ENCODE measurements at places on chromosomes 16 and 17. TPM values are rescaled to one million over a fixed set of nuclear protein-coding genes. Genes with fewer than 3 reads are reported as not detected.

- no peak for DNase-seq
Observed at GRCh38 chr17:18950944-18951905, 740 bp upstream of the SLC5A10 start.

GRCh38 chr16:2912330-2913199 is 834 bp downstream of the FLYWCH1 start:
- DNase-seq: peak; percentile 52

DNA sequence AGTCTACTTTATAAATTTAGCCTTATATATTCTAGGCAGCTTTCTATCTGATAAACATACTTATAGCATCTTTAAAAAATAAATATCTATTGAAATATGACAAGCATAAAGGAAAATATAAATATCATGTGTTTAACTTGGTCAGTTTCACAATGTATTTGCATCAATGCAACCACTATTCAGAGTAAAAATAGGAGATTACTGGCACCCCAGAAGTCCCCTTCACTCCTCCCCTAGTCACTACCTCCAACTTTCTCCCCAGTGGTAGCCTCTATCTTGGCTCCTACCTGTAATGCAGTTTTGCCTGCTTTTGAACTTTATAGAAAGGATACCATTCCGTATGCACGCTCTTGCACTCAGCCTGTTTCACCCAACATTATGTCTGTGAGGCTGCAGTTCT is 3.2 kb upstream of the NOD2 start:
- DNase-seq: no peak

DNA sequence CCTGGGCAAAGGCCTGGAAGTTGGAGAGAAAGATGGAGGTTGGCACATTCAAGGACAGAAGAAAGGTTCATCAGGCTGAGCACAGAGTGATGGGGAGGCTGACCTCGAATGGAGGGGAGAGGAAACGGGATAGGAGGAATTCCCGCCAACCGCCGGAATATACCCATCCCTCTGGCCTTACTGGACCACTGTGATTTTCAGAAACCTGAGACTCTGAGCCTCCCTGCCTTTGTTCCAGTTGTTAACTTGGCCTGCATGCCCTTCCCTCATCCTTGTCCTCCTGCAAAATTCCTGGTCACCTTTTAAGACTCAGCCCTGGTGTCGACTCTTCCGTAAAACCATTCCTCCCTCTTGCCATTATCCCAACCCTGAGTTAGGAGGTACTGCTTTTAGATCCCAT is 107.6 kb downstream of the VAT1L start:
- DNase-seq: no peak

DNA sequence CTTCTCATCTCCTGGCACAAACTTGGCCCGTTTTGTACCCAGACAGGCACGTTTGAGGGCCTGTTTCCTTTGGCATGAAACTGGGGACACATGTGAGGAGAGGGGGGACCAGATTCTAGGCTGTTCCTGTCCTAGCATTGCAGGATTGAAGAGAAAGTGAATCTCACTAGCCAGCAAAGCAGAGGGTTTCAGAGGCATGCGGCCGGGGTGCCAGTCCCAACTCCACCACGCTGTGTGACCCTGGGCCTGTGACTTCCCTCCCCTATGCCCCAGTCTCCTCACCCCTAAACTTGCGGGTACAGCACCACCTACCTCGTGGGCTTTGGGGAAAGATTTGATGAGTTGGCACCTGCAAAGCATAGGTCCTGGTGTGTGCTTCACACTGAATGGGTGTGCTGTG is 53.5 kb upstream of the CIBAR2 start:
- DNase-seq: no peak

DNA sequence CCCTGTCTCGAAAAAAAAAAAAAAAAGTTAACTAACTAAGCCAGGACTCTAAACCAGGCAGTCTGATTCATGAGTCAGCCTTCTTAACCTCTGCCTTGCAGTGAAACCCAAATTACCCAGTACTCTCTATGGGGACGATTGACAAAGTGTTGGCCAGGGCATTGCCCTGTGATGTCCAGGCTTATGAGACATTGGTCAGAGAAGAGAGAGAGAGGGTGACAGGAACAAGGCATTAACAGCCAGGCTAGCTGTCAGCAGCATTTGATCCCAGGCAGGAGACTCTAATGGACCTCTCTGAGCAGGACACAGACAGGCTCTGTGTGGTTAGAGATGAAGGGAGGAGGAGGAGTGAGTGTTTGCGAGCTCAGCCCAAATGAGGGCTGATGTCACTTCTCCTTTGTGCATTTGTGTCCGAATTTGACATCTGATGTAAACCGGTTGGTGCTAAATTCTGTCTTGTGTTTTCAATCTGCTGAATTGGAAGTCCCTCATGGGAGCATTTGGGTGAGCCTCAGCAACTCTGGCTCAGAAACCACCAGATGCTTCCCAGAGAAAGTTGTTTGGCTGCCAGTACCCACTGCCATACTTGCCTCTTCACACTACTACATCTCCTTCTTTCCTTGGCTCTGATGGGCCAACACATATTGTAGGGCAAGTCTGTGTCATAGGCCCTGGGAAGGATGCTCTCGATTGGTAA is 4.3 kb upstream of the MYL4 start:
- DNase-seq: peak; percentile 15

DNA sequence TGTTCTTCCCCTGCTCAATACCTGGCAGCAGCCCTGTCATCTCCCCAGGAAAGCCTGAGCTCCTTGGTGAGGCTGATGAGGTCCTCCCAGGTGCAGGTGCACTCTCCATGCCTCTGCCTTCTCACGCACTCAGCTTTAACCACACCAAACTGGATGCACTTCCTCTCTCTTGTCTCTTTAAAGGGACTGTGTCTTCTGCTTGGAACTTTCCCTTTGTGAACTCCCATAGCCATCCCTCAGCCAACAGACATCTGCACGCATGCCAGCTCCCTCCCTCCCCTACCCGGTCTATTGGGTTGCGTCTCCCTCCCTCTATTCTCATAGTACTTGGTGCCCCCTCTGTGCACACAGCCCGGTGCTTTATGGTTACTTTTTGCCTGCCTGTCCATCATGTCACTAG is 231.2 kb downstream of the MSI2 start:
- no peak for DNase-seq

DNA sequence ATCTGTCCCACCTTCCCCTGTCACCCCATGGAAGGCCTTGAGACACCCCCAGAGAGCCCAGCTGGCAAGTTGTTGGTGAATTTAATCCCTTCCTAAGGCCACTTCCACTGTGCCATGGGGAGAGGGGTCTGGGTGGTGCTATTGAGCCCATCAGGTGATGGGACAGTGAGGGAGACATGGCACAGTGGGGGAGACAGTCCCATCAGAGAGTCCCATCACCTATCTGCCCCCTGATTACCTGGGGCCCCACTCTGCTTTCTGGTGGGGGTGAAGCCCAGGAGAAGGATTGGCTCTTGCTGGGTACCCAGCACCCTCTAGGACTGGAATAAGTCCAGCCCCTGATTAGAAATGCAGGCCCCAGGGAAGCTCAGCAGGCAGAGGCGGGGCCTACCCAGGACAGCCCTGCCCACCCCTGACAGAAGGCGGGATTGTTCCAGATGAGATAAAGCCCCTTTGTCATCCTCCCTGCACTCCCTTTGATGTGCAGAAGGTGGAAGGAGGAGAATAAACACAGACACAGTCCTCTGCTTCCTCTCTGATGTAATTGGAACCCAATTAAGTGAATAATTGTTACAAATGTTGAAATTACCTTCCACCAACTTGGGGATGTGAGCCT is 18.9 kb downstream of the TMEM132E start:
- peak; percentile 82 for DNase-seq

- no peak for DNase-seq
Observed at GRCh38 chr16:86604436-86605193, 26.3 kb downstream of the FOXL1 start.

- DNase-seq: no peak
Observed at GRCh38 chr16:30382111-30382881, at the start of gene SEPTIN1. Gene SEPTIN1, minus strand, starts transcription at chr16:30382561. Its CDS starts 19 bp downstream, at chr16:30382542.

DNA sequence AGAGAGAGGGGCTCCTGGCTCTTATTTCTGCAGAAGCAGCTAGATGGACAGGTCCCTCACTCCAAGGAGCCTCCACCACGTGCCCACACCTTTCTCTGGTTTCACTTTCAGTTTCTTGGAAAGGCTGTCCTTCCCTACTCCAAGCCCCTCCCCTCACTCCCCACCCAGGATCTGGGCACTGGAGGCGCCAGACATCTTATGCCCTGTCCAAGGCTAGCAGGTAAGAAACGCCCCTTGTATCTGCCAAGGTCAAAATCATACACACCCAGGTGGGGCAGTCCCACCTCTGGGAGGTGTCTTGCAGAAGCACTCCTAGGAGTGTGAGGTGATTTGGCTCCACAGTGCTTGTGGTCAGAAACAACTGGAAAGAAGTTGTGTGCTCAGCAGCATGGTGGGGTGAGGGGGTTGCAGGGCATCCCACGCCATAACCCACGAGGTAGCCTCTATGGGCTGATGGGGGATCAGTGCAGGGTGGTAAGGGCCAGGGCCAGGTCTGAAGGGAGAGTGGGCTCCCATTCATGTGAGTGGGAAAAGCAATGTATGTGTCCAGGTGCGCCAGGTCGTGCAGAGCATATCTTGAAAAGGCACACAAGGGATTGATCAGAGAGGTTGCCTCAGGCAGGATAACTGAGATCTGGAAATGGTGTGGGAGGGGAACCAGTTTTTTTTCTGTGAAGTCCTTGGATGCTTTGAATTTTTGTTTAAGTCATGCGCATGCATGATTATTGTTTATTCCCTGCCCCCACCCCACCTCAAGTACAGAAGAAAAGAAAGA is 31.8 kb upstream of the PRM1 start:
- DNase-seq: peak; percentile 47

GRCh38 chr16:86496929-86497461 is 13.3 kb upstream of the FOXF1 start:
- DNase-seq: no peak

- DNase-seq: no peak
Observed at GRCh38 chr16:1772362-1772907, at the start of gene EME2. Gene EME2, plus strand, starts transcription at chr16:1772810. Its CDS starts 418 bp downstream, at chr16:1773228.

DNA sequence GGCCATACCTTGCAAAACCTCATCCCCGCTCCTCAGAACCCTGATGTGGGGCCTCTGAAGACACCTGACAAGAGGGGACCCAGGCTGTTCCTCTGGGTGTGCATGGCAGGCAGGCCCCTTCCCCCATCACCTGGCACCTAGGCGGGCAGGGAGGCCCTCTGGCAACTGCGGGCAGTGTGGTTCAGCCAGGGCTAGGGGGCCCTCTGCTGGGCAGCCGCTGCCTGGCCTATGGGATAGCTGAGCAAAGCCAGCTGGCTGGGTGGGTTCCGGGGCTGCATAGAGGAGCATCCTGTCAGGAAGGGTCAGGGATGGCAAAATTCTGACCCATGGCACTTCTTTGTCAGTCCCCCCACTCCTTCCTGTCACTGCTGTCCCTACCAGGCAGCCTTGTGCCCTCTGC is 228.7 kb upstream of the ASIC2 start:
- DNase-seq: peak; percentile 14

GRCh38 chr17:40538019-40538935 is 27.0 kb downstream of the CCR7 start:
- no peak for DNase-seq

GRCh38 chr16:85663891-85664321 is 24.8 kb downstream of the GINS2 start:
- no peak for DNase-seq

DNA sequence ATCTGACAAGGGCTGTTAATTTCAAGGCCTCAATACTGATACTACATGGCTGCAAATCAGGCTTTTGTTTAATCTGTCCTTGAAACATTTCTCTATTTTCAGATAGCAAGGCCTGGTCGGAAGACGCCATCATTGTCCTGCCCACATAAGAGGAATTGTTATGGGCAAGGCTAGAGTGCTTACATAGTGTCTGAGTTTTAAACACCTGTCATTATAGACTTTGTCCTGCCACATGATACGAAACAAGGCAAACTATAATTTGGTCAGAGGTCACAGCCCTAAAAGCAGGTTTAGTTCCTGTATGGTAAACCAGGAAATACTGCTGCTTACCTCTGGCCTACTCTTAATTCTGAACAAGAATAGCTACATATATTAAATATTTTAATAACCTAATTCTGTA is 104.4 kb downstream of the SSH2 start:
- DNase-seq: no peak

DNA sequence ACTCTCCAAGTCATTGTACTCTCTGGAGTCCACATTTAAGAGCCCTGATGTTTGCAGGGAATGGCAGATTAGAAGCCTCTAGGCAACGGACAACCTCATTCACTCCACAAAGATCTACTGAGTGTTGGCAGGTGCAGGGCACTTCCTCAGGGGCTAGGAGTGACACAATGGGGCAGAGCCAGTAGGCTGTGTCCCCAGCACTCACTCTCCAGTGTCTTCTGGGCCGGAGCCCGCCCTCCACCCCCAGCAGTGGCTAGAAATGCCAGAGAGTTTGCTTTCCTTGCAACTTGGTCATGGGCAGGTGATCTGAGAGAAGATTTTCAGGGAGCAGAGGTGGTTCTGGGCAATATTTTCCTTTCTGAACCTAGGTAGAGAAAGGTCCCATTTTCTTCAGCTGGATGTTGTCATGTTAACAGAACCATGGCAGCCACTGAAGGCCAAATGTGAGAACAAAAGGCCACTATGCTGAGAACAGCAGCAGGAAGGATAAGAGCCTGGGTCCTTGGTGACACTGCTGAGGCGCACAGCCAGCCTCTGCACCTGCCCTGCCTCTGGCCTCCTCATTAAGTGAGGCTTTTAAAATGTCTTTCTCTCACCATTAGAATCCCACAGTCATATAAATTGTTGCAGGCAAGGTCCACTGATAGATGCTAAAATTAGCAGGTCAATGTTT is 96.2 kb downstream of the USP31 start:
- DNase-seq: no peak

GRCh38 chr16:29899516-29900101 is at the start of gene SEZ6L2:
Gene SEZ6L2, minus strand, starts transcription at chr16:29899550. Its CDS starts 531 bp downstream, at chr16:29899019.
- peak; percentile 91 for DNase-seq

GRCh38 chr17:65130832-65131231 is 6.3 kb upstream of the RGS9 start:
- no peak for DNase-seq

- DNase-seq: no peak
Observed at GRCh38 chr16:30603945-30604315, 6.3 kb downstream of the ZNF689 start.

GRCh38 chr16:3001316-3001715 is 11.4 kb upstream of the CLDN9 start:
- no peak for DNase-seq

- peak; percentile 38 for DNase-seq
Observed at GRCh38 chr16:4477966-4478365, 1.8 kb downstream of the HMOX2 start.

DNA sequence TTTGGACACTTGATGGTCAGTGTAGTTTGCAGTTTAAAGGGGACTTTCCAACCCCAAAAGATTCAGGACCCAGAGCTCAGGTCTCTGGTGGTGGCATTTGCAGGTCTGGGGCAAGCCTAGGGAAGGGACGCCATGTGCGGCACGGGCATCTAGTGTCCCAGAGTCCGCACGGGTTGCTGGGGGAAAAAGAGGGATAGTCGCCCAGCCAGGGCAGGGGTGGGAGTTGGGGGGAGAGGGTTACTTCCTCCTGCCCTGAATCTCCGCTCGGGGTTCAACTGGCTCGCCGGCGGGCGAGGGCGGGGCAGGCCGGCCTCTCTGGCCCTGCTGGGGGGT is 239 bp upstream of the CA7 start:
- no peak for DNase-seq

Gene C1QBP
- 647 TPM for total RNA-seq

Gene ITGB4
- total RNA-seq: 0.05 TPM

Gene C16orf54
- total RNA-seq: not detected

Gene C17orf107
- not detected for total RNA-seq

Gene CXCL16
- total RNA-seq: 10.7 TPM

Gene SLC16A13
- total RNA-seq: 0.64 TPM

Gene KRTAP4-3
- not detected for total RNA-seq

Gene PRAC1
- total RNA-seq: not detected

Gene CCL22
- not detected for total RNA-seq

Gene CD79B
- total RNA-seq: 2.2 TPM

Gene EMP2
- total RNA-seq: 59.9 TPM

Gene RNPS1
- 113 TPM for total RNA-seq

Gene GAST
- total RNA-seq: not detected

Gene FBXO39
- not detected for total RNA-seq

All from SK-MEL-5 (cell line).